Iris pigment epithelial cell (primary cell): ENCODE measurements at places on chromosomes 2 and 18.
A peak's percentile ranks its signal among the peaks of the same experiment; 100 is the strongest.

GRCh38 chr2:206023183-206023582, 62.8 kb downstream of the INO80D start:
- DNase-seq, result no peak

DNA sequence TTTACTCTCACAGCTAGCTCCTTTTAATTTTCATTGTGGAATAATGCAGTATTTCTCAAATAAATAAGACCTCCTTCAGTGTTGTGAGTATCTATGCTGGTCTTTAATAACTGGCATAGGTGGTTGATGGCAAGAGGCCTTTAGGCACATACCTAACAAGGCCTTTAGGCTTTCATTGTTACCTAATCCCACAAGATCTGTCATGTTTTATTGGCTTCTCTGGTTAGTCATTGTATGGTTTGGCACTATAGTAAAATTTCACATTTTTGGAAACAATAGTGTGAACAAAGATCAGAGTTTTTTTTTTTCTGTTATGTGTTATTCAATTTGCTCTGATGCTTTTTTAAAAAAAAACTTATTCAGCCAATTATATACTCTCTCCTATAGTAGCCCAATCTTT, 89.8 kb upstream of the NEUROD1 start:
- no peak for DNase-seq

GRCh38 chr2:226780431-226780830, 19.2 kb downstream of the IRS1 start:
- DNase-seq, result no peak

DNA sequence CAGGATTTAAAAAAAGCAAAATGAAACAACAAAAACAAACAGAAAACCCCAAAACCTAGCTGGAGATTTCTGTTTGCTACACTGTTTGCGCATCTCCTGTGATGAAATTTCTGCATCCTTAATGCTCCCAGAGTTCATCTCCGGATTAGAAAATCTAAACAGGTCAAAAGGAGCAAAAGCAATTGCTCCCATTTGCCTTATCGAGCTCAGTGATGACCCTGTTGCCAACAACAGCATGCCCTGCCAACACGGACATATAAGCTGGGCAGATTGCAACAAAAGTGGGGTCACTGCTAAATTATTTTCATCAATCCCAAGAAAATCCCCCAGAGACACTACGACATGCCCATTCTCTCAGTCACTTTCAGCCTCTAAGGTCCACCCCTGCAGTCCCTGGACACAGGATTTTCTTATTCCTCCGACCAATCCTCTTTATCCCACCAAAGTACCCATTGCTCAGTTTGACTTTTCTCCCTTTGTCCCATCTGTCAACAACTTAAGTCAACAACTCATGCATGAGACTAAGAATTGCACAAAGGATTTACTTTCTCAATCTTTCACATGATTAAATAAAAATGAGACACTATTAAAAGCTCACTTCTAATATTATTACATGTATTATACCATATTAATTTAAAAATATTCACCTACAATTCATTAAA, 67.8 kb downstream of the ABCG8 start:
- no peak for DNase-seq

GRCh38 chr2:60806988-60807681, 51.1 kb downstream of the PAPOLG start:
- DNase-seq, result peak; percentile 87

DNA sequence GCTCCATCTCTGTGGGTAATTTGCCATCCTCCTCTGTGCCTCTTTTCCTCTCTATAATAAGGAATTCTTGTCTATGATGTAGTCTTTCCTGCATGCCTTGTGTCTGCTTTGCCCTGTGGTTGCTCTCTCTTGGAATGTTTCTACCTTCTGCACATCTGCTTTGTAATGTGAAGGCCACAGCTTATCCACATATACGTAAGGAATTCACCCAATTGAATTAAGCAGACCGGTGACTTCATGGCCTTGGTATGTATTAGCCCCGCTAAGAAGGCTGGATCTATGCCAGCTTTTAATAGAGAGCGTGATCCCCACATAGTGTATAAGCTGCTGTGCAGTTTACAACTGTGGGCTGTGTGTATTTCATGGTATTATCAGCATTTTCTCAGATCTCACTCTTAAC, 274.7 kb downstream of the RNF144A start:
- peak; percentile 95 for DNase-seq

DNA sequence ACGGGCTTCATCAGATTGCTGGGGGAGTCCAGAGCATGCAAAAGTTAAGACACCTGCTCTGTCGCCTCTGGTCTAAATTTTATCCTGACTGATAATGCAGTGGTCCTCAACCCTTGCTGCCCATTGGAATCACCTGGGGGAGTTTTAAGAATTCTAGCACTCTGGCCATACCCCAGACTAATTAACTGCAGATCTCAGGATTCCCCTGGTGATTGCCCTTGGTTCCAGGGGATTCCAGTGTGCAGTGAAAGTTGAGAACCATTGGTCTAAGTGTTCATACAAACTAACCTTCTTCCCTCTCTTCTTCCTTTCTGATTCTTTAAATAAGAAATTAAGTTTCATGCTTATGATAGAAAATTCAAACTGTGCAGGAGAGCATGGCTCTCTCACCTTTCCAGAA, 105.7 kb upstream of the MGAT5 start:
- DNase-seq, result no peak

GRCh38 chr2:123051136-123051535, 974.0 kb upstream of the CNTNAP5 start:
- DNase-seq, result no peak

- no peak for DNase-seq
These were observed 7.7 kb upstream of the POU3F3 start for GRCh38 chr2:104845946-104846785.

DNA sequence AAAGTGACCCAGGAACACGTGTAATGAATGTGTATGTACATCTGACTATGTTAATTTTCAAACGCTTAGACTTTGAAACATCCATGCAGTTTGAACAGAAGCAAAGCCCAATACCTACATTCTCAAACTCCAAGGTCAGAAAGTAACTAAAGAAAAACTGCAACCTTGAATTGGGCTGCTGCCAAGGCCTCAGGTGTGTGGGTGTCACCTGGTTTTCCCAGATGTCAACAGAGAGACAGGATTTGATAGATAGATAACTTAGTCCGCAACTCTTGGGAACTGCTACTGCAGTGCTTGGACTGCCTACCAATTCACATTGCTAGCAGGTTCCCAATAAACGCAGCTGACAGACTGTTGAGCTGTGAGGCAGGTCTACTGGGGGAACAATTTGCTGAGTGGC, 78.7 kb upstream of the PAPOLG start:
- DNase-seq, result no peak

DNA sequence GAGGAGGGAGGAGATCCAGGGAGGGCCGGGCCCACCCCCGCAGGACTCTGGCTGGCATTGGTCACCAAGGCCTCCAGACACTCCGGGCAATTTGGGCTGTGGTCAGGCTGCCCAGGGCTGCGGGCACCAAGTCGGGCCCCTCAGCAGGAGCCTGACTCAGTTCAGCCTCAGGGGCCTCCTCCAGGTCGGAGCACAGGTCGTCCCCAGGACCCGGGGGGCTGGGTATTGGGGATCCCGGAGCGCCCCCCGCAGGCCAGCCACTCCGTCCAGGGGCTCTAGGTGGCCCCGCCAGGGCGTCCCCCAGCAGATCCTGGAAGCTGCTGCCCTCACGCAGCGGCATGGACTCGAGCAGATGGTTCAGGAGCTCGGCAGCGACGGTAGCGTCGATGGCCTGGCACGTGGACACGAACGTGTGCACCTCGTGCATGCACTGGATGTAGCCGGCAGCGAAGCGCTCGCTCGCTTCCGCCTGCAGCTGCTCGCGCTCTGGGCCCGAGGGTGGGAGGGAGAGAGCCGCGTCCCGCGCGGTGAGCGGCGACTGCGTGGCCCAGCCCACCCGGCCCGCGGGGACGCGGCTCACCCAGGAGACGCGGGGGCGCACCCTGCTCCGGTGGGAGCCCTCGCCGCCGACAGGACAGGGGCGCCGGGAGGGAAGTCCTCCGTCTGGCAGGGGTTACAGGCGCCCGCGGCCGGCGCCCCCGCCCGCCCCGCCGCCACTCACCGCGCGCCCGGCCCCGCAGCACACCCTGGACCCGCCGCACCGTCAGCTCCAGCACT, 884 bp downstream of the HES6 start:
- no peak for DNase-seq

DNA sequence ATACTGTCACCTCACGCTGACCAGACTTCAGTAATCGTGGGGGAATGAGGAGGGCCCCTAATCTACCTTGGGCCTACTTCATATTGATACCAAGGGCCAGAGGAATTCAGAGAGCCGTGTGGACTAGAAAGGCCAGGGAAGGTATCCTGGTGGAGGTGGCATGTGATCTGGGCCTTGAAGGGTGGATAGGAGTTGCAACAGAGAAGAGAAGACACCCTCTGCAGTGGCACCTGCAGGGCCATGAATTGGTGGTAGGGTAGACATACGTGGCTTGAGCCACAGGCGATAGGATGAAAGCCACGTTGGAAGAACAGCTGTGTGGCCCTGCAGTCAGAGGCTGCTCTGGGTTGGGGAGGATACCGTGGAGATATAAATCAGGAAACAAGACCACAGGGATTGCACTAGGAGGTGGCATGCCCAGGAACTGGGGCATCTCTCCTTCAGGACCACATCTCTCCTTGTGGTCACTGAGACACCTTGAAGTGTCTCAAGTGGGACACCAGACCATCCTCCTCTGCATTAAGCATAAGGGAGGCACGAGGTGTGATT, 141.4 kb downstream of the CYP26B1 start:
- no peak for DNase-seq

DNA sequence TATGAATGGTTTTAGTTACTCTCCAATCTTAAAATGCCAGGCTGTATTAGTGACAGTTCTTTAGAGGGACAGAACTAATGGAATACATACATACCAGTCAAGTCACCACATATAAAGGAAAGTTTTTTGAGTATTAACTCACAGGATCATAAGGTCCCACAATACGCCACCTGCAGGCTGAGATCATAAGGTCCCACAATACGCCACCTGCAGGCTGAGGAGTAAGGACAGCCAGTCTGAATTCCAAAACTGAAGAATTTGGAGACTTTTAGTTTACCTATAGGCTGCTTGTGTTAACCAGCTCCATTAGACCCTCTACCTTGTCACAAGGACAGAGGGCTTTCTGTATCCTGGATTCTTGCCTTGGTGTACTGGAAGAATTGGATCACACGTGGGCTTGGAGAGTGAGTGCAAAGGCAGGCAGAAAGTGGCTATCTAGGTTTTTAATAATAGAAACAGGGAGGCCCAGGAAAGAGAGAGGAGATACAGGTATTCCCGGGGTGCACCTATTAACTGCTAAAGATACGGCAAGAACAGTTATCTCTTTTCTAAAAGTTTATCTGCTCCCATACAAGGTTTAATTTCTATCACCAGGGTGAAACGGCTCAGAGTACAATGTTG, 234.9 kb upstream of the CYRIA start:
- peak; percentile 4 for DNase-seq

DNA sequence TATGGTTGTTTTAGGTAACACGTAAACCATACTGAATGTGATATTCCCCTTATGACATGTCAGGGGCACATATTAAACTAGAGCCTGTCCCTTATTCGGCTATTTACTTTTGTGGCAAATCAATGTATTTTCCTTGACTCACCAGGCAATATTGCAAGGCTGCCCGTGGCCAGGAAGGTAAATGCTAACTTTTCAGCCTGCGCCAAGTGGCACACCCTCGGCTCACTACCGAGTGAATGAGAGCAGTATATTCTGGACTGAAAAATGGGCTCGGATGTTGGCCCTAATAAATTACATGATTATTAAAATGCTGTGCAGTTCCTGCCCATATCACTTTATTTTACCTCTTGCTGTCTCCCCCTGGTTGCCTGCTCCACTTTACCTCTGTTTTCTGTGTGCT, 46.7 kb downstream of the POU3F3 start:
- DNase-seq, result no peak

- DNase-seq, result no peak
These were observed 26.1 kb upstream of the SPTBN1 start for GRCh38 chr2:54429811-54430551.

- no peak for DNase-seq
These were observed 451.7 kb upstream of the SMIM21 start for GRCh38 chr18:75879196-75879595.

DNA sequence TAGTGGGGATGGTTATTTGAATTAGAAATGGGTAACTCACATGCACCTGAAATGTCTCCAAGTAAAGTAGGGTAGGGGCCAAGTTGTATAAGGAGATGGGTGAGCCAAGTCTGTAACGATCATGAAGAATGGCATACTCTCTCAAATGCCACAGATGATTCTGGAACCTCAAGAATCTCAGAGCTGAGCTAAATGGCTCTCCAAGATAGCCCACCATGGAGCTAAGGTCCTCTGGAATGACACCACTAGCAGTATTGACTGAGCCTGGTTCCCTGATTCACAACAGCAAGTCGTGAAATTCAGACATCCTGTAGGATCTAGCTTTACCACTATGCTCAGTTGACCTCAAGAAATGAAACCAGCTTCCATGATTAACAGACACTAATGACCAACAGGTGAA, 115.9 kb upstream of the EPAS1 start:
- DNase-seq, result no peak

DNA sequence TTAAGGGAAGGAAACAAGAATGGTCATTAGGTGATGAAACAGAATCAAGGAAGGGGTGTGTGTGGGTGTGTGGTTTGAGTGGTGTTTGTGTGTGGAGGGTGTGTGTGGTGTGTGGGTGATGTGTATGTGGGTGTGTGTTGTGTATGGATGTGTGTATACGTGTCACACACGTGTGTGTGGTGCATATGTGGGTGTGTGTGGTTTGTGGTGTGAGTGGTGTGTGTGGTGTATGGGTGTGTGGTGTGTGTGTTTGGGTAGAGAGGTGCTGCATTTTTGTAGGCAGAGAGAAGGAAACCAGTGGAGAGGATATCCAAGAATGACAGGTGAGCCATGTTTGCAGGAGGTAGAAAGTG, 1.1 kb upstream of the CEP192 start:
- DNase-seq, result no peak

GRCh38 chr2:41024816-41025215, 572.9 kb upstream of the SLC8A1 start:
- no peak for DNase-seq

GRCh38 chr18:22175346-22175745, 6.0 kb downstream of the GATA6 start:
- DNase-seq, result no peak

DNA sequence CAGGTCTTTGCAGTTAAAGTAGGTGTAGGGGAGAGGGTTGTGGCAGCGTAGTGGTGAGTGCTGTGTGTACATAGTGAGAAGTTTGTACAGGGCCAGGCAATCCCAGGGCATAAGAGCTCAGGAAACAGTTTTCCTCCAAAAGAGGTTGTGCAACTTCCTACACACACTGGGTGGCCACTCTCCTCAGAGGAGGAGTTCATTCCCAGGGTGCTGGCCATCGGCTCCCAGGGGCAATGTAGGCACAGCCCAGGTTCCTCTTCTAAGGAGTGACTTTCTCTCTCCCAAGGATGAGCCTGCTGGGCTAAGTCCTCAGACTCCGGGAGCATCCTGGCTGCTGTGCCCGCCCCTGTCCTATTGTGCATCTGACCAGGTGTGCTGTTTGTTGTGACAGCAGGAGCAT, 3.0 kb downstream of the ACOXL start:
- DNase-seq, result no peak
